Vagina (tissue), 2 donors: ENCODE measurements at places on chromosomes 6 and 20. TPM values are rescaled to one million over a fixed set of nuclear protein-coding genes. Genes with fewer than 3 reads are reported as not detected.

The HCRTR2 gene
- total RNA-seq, result not detected

DNA sequence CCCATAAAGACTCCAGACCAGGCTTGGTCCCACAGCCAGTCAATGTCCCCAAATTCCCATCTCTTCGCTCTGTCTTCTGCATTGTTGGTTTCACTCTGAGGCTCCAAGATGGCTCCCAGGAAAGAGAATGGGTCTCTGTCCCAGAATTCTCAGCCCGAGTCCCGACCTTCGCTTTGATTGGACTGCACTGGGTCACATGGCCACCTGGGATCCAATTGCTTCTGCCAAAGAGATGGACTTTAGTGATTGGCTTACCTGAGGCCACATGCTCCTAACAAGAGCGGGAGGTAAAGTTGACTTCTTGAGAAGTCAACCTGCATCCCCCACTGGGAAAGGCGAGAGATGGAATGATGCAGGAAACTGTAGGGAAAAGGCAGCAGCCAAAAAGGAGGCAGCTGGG is 104.7 kb upstream of the PMEPA1 start:
- DNase-seq, result no peak

GRCh38 chr20:52457826-52458225 is 266.2 kb upstream of the ZFP64 start:
- no peak for DNase-seq

GRCh38 chr6:17086469-17086868 is 15.4 kb upstream of the STMND1 start:
- no peak for DNase-seq

DNA sequence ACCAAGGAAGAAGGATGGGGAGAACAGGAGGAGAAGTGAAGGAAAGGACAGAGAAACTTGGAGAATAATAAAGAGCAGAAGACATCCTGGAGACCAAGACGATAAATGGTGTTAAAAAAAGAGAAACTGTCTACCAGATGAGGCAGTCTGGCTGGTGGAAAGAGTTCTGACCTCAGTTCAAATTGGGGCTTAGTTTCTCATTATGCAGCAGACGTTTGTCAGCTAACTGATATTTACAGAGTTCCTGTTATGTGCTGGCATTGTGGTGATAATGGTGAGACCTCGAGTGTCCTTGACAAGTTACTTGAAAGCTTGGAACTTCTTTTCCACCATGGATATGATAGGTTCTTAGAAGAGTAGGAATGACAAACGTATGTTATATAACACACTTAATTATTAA is 142.7 kb downstream of the LRRC1 start:
- DNase-seq, result no peak

- no peak for DNase-seq
These were observed 118.9 kb downstream of the RIN2 start for GRCh38 chr20:19876828-19877460.

DNA sequence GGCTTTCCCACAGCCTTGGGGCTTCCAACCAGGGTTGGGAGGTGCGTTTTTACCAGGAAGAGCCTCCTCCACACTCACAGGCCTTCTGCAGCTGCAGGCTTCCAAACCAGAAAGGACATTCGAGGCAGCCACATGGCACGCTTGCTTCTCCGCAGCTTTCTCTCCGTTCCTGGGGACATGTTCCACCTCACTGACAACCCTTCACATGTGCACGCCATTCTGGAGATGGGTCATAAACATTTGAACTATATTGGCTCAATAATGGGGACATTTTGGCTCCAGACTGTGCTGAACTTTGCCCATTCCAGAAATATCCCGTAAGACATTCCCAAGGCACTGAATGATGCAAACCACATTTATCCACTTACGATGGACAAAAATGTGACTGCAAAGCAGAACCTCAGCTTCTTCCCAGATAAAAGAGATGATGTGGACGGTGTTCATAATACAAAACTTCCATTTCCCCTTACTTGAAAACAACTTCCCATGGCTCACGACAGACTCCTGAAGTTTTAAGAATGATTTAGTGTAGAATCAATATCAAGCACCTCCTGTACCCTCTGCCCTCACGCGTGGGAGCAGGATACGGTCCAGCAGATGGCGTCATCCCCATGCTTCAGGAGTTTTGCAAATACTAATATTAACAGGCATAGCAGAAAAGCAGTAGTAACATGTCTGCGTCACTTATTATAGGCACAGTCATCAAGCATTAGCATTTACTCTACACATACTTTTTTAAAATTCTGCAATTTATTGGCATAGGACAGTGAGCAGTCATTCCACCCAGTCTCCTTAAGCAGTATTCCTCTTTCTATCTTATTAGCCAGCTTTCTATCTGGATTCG is 25.4 kb upstream of the FOXF2 start:
- DNase-seq, result no peak

The TRIM10 gene
- not detected for total RNA-seq

DNA sequence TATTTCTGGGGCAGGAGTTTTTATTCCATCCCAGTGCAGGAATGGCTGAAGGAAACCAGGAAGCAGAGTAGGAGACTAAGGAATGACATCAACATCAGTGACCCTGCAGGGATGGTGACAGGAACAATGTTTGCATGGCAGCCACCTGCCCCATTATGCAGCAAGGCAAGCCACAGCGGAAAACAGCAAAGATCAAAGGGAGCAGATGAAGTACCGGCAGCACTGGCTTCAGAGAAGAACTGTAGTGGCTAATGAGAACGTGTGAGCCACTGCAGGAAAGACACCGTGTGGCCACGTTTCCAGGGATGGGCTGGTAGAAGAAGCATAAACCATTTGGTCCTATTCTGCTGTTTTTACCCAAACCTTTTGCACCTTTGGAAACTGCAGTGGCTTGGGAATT is 52.9 kb upstream of the TAB2 start:
- no peak for DNase-seq

DNA sequence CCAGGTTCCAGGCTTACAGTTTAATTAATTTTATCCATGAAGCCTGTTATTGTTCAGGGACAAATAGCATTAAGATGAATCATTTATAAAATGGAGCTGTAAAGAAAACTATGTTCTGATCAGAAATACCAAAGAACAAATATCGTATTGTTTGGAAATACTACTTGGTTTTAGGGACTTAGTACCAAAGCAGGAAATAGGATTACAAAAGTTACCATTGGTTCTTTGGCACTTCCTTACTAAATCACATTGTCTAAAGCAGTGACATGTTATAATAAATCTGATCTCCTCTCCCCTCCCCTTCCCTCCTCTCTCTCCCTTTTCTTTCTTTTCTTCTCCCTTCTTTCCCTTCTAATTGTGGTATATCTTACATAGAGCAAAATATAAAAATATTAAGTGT is 29.6 kb downstream of the CRYBG1 start:
- no peak for DNase-seq

DNA sequence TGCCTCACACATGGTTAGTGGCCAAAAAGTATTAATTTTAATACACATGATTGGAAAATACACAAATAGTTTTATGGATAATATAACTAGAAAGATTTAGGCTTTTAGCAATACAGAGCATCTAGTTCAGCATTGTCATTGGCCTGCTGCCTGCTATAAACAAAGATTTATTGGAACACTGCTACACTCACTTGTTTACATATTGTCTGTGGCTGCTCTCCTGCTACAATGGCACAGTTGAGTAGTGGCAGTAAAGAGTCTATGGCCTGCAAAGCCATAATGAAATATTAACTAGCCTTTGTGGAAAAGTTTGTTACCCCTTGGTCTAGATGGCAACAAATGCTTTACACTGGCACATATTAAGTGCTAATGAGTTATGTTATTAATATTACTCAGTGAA is 37.8 kb downstream of the ZNF451 start:
- DNase-seq, result no peak

The RIPOR2 gene
- total RNA-seq, result 19.4 TPM

DNA sequence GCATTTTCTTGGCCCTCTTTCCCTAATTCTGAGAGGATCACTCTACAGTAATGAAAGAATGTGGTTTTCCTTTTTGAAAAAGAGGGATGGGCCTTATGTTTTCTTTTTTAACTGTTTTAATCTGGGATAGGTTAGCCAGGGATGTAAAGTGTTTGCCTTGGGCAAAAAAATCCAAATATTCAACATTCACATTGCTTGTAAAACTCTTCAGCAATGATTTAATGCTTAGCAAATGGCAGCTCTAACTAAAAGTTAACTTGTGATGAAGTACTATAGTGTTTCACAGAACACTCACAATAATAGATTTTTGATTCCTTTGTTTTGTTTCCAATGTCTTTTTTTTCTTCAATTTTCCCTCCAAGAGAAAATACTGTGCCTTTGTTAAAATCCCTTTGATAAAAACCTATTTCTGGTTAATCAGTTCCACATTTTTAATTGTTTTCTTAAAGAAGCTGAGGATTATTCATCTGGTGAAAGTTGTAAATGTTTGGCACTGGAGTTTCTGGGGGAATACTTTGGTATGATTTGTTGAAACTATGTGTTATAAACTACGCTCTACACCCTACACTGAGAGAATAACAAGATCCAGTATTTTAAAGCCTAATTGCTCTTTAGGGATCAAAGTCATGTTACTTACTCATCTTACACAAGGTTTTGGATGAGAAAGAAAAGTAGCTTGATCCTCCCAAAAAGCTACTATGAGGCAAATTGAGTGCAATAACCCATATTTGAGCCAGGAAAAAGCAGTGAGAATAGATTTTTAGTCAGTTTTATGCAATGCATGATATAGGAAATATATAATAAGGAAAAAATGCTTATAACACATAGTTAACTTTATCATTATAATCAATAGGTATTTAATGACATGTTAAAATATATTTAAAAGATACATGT is 335.8 kb downstream of the EPHA7 start:
- DNase-seq, result no peak

DNA sequence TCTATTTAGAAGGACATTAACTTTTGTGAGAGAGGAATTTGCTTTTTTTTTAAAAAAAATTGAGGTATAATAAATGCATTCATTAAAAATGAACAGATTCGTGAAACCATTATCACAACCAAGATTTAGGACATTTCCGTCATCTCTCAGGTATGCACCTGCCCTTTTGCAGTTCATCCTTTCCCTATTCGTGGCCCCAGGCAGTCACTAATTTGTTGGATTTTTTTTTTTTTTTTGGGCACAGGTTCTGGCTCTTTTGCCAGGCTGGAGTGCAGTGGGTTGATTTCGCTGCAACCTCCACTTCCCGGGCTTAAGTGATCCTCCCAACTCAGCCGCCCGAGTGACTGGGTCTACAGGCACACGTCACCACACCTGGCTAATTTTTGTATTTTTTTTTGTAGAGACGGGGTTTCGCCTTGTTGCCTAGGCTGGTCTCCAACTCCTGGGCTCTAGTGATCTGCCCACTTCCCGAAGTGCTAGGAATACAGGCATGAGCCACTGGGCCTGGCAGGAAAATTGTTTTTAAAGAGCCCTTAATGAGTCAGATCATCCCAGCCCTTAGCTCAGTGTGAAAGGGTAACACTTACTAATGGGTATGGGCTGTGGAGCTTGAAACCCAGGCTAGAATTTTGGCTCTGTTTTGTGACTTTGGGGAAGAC is 9.2 kb downstream of the PHF3 start:
- DNase-seq, result no peak

GRCh38 chr6:115514656-115515055 is 546.0 kb downstream of the FRK start:
- no peak for DNase-seq

The CNKSR3 gene
- 7.4 TPM for total RNA-seq

The PRELID3B gene
- 73.4 TPM for total RNA-seq

The ZBTB46 gene
- 7.4 TPM for total RNA-seq

- DNase-seq, result no peak
These were observed 27.9 kb downstream of the ZNF334 start for GRCh38 chr20:46485431-46485830.

- no peak for DNase-seq
These were observed 1.5 kb downstream of the FOXQ1 start for GRCh38 chr6:1313384-1313766.

- no peak for DNase-seq
These were observed 159.4 kb upstream of the PRSS16 start for GRCh38 chr6:27088068-27088467.

GRCh38 chr6:37865504-37865903 is 46.0 kb downstream of the ZFAND3 start:
- no peak for DNase-seq

The VSX1 gene
- not detected for total RNA-seq

GRCh38 chr20:47857569-47858464 is 72.5 kb upstream of the SULF2 start:
- no peak for DNase-seq

DNA sequence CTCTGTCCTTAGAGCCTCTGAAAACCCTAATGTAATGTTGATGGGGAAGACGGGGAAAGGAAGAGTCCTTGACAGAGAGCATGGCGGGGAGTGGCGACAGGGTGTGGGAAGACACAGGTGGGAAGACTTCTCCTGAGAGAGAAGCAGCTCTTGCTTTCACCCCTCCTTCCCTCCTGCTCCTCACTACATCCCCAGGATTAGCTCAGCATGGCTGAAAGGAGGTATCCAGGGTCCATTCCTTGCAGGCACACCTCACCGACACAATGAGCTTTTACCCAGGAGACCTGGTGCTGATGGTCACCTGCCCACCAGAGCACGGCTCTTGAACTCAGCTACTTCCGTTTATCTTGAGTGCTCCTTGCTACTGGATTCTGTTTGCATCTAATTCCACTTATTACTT is 469.3 kb downstream of the CDH26 start:
- DNase-seq, result peak; percentile 37

The SRSF12 gene
- total RNA-seq, result 0.25 TPM

GRCh38 chr20:853406-853996 is 20.0 kb downstream of the FAM110A start:
- DNase-seq, result no peak

The POLR3F gene
- total RNA-seq, result 8.1 TPM

- DNase-seq, result no peak
These were observed 9.5 kb downstream of the NKX2-2 start for GRCh38 chr20:21504323-21504722.

DNA sequence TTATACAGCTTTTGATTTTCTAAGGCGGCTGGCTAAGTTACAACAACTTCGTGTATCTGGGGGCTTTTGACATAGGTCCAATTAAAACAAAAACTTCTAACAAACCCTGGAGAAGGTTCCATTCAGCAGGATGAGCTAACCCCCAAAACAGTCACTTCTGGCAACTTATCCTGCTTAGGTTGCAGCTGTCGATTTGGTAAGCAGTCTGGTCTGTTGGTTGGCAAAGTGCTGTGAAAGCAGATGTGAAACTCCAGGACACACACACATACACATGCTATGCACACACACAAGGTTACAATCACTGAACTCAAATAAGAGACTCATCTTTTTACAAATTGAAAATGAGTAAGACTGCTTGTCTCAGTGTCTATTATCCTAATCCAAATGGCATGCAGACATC is 119.0 kb upstream of the STMND1 start:
- no peak for DNase-seq

DNA sequence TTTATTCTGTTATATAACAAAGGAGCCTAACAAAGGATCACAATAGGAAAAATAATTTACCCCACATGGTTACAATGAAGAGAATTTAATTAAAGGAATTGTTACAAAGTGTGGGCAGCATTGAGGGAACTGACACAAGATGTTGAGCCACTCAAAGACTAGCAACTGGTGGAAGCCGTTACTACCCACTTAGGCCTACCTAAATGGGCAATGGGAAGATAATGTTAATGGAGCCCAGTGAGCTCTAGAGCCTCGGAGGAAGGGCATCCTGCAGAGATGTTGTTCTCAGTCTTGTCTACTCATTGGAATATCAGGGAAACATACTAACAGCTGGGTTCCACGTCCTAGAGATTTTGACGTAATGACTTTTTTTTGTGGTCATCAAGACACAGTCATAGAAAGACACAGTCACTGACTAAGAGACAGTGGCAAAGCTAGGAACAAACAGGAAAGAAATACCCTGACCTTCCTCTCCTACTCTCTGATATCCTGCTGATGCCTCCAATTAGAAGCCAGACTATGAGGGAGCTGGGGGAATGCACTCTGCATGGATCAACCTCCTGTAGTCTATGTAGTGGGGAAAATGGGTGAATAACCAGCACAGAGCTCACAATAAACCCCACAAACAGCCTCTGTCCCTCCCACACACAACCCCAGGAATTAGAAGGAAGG is 523.8 kb upstream of the FLRT3 start:
- DNase-seq, result no peak

The TSBP1 gene
- not detected for total RNA-seq
